ENCODE measurements at places on chromosomes 5 and 9. TPM values are rescaled to one million over a fixed set of nuclear protein-coding genes. Genes with fewer than 3 reads are reported as not detected.

OR1J1 gene
- total RNA-seq: not detected

SEC16A gene
- total RNA-seq: 96.1 TPM

FBXL7 gene
- total RNA-seq: 1.1 TPM

STK32A gene
- 0.09 TPM for total RNA-seq

COL15A1 gene
- 0.33 TPM for total RNA-seq

MUSK gene
- total RNA-seq: 0.17 TPM

KIAA1958 gene
- total RNA-seq: 7.1 TPM

LHFPL2 gene
- total RNA-seq: 7.2 TPM

PCDHA4 gene
- 0.09 TPM for total RNA-seq

PRSS3 gene
- 0.25 TPM for total RNA-seq

LECT2 gene
- total RNA-seq: 72.0 TPM

- no peak for DNase-seq
Observed at GRCh38 chr9:23322392-23322791, 503.6 kb downstream of the ELAVL2 start.

GRCh38 chr5:172647352-172648012 is 6.4 kb downstream of the NEURL1B start:
- no peak for DNase-seq

GRCh38 chr9:117869712-117870111 is 165.5 kb downstream of the TLR4 start:
- no peak for DNase-seq

GRCh38 chr9:69759421-69760277 is at the start of gene PTAR1:
PTAR1 (minus strand) TSS chr9:69760011; CDS start chr9:69759938, 73 bp downstream.
- peak; percentile 94 for DNase-seq

- no peak for DNase-seq
Observed at GRCh38 chr5:172874647-172875504, 40.8 kb downstream of the ERGIC1 start.

- no peak for DNase-seq
Observed at GRCh38 chr9:80796632-80797031, 892.7 kb downstream of the TLE1 start.

- no peak for DNase-seq
Observed at GRCh38 chr5:148388696-148389095, 4.9 kb downstream of the FBXO38 start.

- no peak for DNase-seq
Observed at GRCh38 chr5:8675182-8675581, 806.2 kb downstream of the MTRR start.

GRCh38 chr9:109518621-109519335 is 20.7 kb upstream of the PTPN3 start:
- DNase-seq: no peak

DNA sequence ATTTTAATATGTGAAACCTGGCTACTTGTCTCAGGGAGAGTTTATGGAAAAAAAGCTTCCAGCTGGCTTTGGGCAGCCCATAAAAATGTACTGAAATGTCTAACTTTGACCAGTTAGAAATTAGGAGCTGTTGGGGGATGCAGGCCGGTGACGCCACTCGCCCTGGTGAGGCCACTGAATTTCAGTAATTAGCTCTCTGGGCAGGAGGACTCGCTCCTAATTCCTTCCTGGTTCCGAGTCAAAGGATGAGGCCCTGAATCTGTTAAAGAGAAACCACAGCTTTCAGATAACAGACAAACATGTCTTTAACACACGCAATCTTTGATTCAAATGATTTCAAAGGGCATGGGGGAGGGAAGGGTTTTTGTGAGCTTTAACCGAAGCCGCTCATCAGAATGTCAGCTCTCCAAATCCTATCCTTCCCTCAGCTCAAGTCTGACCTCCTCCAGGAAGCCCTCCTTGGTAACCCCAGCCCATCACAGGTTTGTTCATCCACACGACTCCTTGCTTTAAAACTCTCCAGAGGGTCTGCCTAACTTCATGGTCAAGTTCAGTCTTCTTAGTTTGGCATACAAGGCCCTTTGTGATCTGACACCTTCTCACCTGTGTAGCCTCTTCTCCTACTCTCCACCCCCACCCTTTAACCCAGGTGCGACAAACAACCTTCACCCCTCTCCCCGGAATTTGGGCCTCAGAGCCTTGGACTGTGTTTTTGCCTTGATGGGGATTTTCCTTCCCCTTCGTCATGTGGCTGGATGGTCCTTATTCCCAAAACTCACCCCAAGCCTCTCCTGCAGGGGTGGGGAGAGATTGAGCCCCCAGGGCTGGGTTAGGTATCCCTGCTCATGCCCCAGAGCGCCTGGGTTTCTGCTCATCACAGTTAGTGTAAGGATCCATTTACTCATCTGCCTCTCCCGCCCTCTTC is 13.6 kb upstream of the PHF19 start:
- no peak for DNase-seq

DNA sequence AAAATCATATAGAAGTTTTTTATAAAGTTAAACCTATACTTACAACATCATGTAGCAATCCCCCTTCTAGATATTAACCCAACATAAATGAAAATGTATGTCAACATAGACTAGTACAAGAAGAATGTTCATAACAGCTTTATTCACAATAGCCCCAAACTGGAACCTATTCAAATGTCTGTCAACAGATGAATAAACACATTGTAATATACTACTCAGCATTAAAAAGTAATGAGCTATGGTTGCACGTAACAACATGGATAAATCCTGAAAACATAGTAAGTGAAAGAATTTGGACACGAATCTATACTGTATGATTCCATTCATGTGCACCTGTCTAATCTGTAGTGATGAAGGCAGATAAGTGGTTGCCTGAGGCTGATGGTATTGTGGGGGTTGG is 73.9 kb downstream of the CSNK1G3 start:
- no peak for DNase-seq

DNA sequence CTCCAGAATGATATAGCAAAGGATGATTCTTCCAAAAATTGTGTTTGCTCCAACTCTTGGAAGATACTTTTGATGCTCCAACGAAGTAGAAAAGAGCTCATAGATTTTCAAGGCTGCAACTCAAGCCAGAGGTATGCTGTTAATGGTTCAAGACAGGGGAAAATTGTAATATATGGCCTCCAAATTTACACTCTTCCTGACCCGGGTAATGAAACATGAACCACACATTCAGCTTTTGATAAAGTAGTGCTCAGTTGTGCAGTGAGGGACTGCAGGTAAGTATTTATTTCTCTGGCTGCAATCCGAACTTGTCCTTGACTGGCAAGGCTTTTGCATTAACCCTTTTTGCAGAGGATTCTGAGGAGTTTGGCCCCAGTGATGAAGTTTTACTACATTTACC is 446.4 kb downstream of the RASEF start:
- DNase-seq: no peak

DNA sequence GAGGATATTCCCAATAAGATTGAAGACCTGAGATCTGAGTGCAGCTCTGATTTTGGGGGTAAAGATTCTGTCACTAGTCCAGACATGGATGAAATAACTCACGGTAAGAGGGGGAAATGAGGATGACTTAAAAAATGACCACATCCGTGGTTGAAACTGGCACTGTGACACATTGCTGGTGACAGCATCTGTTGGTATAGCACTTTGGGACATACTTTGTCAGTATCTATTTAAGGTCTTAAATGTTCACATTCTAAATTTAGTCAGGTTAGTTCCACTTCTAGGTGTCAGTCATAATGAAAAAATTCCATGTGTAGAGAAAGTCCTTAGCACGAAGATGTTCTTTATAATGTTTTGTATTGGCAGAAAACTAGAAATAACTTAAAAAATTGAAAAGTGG is 70.9 kb downstream of the GAPVD1 start:
- no peak for DNase-seq

DNA sequence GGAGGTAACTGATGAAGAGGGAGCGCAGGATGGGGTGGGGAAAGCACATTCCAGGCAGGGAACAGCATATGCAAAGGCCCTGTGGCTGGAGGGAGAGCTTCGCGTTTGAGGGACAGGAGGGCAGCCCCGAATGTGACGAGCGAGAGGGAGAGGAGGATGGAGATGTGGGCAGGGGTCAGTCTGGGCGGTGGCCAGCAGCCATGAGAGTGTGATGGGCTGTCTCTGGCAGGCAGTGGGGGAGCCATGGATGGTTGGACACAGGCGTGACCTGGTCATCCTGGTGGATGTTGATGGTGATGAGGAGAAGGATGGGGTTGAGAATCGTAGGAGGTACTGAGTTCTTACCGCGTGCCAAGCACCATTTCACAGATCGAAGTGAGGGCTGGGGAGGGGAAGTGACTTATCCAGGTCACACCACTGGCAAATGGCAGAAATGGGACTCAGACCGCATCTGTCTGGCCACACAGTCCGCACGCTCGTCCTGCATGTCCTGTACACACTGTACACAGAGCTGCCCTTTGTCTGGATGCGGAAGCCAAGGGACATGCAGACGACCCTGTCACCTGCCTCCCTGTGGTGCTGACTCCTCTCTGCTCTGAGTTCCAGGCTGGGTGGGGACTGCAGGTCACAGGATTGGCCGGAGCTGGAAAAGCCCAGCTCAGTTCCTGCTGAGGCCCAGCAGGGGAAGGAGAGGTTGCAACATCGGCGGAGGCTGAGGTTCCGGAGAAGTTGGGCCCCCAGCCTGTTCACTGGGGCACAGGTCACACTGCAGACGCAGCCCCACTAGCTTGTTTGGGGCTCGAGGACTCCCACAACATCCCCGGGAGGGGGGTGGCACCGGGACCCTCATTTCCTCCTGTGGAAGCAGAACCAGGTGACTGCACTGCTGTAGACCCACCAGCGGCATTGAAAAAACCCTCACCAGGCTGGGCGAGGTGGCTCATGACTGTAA is 165.6 kb upstream of the IER5L start:
- peak; percentile 47 for DNase-seq

DNA sequence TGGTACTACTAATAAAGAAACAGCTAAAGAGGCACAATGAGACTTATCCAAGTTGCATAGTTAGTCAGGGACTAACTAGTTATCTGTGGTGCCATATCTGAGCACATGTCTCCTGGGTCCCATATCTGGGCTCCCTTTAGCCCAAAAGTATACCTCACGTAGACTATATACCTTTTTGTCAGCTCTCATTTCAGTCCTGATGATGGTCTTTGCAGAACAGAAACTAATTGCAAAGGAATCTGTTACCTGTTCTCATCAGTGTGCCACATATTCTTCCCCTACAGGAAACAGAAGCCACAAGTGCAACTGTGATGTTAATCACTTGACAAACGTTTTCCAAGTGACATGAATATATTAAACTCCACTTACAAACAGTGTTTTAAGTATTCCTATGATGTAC is 395.2 kb downstream of the KIAA0825 start:
- no peak for DNase-seq

DNA sequence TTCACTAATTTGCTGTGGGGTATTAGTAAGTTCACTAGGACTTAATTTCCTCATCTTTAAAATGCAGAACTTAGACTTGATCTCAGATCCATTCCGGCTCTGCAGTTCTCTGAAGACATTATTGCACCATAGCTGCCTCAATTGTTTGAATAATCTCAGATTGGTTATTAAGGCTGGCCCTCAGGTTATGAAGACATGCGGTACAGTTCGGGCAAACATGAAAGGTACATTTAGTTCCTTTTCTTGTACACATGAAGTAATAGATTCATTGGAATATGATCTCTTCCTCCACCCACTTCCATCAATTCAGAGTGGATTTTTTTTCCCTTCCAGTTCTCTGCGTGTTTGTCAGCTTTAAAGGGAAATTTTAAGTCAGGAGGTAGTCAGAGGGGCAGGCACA is 28.0 kb downstream of the ATP6V0E1 start:
- DNase-seq: no peak

DNA sequence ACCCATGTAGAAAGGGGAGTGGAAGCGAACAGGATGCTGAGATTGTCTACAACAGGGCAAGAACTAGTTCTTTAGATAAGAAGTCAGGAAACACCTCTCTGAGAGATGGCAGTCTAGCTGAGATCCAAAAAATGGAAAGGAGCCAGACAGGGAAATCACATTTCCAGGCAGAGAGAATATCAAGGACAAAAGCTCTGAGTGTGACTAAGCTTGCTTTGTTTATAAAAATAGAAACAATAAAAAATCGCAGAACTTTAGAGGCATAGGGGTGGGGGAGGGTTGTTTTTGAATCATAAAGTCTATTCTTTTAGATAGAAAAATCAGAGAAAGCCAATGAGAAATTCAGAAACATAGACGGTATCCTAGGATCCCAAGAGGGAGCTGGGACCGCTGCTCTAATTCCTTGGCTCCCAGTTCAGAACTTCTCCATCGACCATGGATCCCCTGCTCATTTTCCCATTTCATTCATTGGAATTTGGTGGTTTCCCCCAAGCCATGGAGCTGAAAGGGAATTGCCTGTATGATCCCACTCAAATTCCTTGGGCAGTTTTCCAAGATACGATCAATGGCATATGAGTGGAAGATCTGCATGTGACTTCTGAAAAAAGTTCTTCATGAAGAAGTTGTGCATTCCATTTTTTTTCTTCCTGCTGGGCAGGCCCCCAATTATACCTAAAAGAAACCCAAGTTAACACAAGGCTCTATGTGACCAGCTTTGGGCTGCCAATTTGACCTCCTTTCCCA is 182.0 kb downstream of the GRIA1 start:
- DNase-seq: no peak
